ENCODE measurements at places on chromosomes 1 and 21.

- DNase-seq = no peak
Measured at GRCh38 chr1:224897529-224898327, 31.7 kb upstream of the DNAH14 start.

GRCh38 chr1:210603123-210603522 is 274.4 kb downstream of the HHAT start:
- DNase-seq = no peak

- no peak for DNase-seq
Measured at GRCh38 chr1:30809514-30810263, 52.1 kb upstream of the LAPTM5 start.

GRCh38 chr21:34526618-34527290 is 14.7 kb upstream of the KCNE1 start:
- no peak for DNase-seq

DNA sequence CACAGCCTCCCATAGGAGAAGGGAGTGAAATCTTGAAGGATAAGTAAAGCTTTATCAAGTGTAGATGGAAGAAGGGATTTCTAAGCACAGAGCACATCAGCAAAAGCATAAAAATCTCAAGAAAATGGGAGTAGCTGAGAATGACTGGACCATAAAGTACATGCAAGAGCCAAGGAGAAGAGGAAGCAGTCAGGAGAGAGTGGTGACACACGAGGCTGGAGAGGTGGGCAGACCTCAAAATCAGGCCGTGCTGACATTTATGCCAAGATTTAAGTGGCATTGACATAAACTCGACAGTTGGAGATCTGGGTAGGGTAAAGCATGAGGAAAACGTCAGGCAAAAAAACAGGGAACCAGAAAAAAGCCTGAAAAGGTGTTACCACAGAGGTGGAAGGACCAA is 62.3 kb downstream of the GFI1 start:
- no peak for DNase-seq

DNA sequence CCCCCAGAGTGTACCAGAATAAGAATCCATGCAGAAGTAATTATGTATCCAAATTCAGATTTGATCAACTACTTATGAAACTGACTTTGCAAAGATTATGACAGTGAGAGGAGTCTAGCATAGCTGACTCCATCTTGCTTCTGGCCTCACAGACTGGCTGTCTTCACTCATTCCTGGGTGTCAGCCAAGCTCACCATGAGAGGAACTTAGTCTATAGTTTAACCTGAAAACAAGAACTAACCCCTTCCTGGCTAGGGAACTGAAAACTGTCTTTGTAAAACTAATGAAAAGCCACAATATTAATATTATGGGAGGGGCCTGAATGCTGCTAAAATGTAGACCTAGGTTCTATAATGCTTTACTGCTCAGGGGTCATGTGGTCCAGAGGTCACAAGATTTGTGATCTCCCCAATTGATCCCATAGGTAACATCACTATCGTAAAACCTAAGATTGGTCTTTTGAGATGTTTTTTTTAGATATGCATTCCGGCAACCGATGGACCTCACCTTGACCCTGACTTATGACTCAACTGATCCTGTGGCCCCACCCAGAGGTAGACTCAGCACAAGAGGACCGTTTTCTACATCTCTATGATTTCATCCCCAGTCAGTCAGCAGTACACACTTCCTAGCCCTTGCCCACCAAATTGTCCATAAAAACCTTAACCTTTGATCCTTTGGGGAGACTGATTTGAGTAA is 55.2 kb downstream of the ATP1B1 start:
- no peak for DNase-seq

DNA sequence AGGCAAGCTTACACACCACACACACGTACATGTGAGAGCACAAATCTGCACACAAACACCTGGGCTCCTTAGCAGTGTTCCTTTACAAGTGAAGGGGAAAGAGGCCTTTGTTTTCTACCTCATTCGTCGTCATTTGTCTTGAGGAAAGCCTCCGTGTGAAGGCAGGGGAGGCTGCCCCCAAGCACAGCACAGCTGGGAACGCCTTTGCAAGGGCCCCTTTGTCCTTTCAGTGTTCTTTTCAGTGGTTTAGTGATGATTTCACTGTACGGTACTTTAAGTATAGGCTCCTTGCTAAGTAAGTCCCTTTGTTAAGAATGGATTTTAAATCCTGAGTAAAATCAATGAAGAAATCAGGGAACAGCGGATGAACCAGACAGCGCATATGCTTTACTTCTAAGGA is 94.1 kb downstream of the PGBD5 start:
- DNase-seq = no peak

- no peak for DNase-seq
Measured at GRCh38 chr1:88003255-88003654, 674.6 kb downstream of the LMO4 start.

GRCh38 chr1:203765029-203765837 is at the start of gene LAX1:
Gene LAX1, plus strand, starts transcription at chr1:203765183. Its CDS starts 383 bp downstream, at chr1:203765566.
- DNase-seq = no peak

DNA sequence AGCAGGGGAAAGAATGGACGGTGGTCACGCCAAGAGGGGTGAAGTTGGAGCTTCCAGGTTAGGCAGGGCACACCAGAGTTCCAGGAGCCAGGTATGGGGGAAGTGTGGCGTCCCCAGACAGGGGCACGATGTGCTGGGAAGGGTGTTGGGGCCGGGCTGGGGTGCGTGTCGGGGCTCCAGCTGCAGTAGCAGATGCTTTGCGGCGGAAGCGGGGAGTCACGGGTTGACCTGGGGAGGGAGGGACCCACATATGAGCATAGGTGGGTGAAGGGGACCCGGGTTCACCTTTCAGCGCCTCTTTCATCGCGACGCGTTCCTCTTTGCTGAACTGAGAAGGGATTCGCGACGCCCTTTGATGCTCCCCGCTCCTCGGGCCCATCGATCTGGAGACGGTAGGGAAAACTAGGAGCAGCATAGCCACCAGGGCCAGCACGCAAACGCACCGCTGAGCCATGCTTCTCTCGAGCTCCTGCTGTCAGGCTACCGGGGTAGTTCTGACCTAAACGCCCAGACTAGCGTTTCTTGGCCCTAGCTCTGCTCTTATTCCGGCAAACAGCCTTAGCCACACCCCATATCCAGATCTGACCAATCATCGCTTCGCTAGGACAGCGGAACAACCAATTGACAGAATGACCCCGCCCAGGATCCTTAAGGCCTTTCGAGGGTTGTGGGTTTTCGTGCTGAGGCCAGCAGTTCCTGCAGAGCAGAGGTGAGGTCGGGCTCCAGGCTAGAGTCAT is at the start of gene PM20D1:
Gene PM20D1, minus strand, starts transcription at position 514 of the 737 bp plus-strand sequence. Its CDS starts 60 bp downstream, at position 454.
- no peak for DNase-seq

GRCh38 chr1:37035796-37036666 is 1.7 kb upstream of the GRIK3 start:
- DNase-seq = no peak

DNA sequence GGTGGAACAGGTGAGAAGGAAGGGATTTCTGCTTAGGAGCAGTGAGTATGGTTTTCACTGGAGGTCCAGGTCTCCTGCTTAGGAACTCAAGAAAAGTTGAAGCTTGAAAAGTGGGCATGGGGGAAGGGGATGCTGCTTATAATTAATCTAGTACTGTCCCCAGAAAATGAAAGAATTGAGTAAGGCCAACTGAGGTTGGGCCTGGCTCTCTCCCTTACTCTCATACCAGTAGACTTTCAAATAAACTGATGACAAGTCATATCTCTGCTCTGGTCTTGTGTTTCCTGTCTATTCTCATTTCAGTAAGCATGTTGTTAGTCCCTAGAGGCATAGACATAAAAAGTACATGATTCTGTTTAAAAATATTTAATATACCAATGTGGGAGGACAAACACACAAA is 26.4 kb downstream of the CD48 start:
- DNase-seq = no peak

GRCh38 chr1:196209983-196210382 is 398.3 kb downstream of the KCNT2 start:
- DNase-seq = no peak

DNA sequence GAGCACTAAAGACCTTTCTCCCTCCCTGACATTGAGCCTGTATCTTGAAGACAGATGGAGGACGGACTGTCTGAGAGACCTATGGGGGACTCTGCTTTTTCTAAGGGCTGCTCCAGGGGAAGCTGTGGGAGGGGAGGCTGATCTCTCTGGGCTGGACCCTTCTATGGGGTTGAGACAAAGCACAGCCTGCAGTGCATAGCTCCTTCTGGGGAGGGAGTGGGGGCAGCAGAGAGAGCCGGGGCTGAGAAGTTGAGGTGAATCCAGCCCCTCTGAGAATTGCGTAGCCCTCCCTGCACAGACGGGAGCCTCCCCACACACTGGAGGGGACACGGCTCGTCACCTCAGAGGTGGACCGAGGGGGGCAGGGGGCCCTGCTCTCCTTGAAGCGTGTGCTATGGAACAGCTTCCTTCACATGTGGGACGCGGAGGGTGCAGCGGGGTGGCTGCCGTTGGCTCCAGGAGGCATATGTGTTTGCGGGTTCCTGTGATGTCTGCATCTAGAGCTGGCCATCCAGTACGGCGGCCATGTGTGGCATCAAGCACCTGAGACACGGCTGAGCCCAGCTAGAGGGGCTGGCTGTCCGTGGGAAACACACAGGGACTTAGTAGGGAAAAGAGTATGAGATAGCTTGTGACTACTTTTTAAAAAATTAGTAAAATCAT is 299.1 kb downstream of the CAMTA1 start:
- DNase-seq = no peak

DNA sequence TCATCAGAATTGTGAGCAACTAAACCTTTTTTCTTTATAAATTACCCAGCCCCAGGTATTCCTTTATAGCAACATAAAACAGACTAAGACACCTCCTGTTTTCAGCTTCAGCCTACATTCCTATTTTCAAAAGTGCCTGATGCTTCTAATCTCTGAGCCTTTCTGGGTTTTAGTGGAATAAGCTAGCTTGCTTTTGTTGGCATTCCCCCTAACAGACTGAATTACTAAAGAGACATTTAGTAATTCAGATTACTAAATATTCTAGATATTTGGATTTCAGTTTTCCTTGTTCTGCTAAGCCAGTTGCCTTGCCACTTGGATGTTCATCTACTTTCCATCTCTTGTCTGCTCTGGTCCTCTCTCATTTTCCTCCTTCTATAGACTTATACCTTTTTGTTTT is 10.5 kb upstream of the GNG12 start:
- no peak for DNase-seq

DNA sequence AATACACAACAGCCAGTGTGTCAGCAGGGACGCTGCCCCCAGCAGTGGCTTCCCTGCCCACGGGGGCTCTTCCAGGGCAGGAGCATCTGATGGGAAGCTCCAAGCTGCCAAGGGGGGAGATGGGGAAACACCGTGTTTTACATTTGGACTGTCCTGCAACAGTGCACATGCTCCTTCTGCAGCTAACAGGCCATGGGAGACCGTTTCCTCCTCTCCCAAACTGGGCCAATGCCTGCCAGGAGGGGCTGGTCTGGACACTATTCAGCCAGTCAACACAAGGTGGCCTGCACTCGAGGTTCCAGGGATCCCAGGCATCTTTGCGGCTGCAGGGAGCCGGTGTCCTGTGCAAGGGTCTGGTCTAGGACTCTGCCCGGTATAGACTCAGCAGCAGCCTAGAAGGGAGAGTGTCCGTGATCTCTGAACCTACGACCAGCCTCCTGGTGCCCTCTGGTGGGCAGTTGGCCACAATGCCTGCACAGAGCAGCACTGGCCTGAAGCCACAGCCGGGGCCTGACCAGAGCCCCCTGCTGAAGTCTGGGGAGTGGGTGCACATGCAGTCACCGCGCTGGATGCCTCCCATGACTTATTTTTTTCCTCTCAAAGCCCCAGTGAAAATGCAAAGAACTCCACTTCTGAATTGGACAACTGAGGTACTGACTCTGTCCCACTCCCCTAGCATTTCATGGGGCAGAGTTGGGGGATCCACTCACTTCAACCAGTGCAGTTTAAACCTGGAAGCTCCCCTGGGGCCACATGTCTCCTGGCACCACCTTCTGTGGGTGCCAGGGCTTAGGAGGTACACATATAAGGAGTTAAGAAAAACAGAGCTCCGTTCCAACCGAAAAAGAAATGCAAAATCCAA is 33.3 kb downstream of the RCC2 start:
- no peak for DNase-seq

DNA sequence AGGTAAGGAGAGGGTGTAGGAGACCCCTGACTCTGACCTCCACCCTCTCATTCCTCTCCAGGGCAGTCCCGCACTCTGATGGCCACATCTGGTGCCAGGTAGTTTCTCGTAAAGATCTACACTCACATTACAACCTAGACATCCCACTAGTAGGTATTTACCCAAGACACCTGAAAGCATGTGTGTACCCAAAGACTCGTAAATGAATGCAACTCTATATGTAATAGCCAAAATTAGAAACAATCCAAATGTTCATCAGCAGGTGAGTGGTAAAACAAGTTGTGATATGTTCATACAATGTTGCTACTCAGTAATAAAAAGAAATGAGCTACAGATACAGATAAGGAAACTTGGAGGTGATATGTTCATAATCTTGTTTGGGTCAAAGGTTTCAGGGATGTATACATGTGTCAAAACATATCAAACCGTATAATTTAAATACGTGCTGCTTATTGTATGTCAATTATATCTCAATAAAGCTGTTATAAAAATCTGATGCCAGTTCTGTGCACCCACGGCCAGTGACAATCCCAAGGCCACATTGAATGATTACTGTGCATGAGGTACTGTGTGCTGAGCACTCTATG is 37.8 kb upstream of the SLC2A1 start:
- DNase-seq = no peak

DNA sequence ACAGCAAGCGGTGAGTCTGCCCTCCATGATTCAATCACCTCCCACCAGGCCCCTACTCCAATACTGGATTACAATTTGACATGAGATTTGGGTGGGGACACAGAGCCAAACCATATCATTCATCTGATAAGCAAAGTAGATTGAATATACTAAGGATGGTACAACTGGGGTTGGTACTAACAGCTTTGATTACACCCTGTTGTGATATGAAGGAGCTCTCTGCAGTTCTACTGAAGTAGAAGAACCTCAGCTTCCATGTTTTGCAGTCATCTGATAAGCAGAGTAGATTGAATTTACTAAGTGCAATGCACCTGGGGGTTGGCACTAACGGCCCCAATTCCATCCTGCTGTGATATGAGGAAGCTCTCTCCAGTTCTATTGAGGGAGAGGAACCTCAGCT is 31.1 kb downstream of the RWDD3 start:
- no peak for DNase-seq

GRCh38 chr1:172697534-172698002 is 38.7 kb downstream of the FASLG start:
- DNase-seq = no peak

DNA sequence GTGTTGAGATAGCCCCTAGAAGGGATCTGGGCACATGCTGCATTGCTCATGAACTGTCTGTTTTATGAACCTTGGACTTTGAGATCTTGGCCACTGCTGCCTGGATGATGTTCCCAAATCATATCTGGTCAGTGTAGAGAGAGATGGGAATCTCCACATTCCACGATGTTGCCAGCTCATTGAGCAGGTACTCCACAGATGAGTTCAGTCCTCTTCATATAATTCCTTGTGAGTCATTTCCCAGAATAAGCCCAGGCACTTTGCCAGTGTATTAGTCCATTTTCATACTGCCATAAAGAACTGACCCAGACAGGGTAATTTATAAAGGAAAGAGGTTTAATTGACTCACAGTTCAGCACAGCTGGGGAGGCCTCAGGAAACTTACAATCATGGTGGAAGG is 254.0 kb upstream of the RUNX1 start:
- DNase-seq = no peak

- DNase-seq = no peak
Measured at GRCh38 chr1:171788696-171789095, 7.2 kb downstream of the METTL13 start.

Data from NCI-H1694 treated with DMSO at 0.1 percent for 48 hours (cell line).